ENCODE measurements at places on chromosomes 5 and 9. TPM values are rescaled to one million over a fixed set of nuclear protein-coding genes. Genes with fewer than 3 reads are reported as not detected.

GRCh38 chr9:132048201-132048600, 31.5 kb downstream of the MED27 start:
- DNase-seq = no peak
- no peak overlapping the region for H3K4me3 ChIP-seq
- H3K27me3 ChIP-seq = no peaks in the 10 kb centered on the region
- H3K27ac ChIP-seq = no peak overlapping the region

- H3K4me3 ChIP-seq = no peak overlapping the region
- H3K27ac ChIP-seq = no peak overlapping the region
- H3K27me3 ChIP-seq = no peaks in the 10 kb centered on the region
- DNase-seq = no peak
- peaks cover 10% of the 10 kb centered on the region for H3K4me1 ChIP-seq
- peaks cover 22% of the 10 kb centered on the region for H3K36me3 ChIP-seq
Measured at GRCh38 chr5:14322437-14323187, 179.5 kb downstream of the TRIO start.

GRCh38 chr5:141875795-141876627, 2.2 kb downstream of the PCDH1 start:
- H3K36me3 ChIP-seq = no peaks in the 10 kb centered on the region
- peaks cover 74% of the 10 kb centered on the region for H3K4me1 ChIP-seq
- peaks cover 16% of the 10 kb centered on the region for H3K27me3 ChIP-seq

DNA sequence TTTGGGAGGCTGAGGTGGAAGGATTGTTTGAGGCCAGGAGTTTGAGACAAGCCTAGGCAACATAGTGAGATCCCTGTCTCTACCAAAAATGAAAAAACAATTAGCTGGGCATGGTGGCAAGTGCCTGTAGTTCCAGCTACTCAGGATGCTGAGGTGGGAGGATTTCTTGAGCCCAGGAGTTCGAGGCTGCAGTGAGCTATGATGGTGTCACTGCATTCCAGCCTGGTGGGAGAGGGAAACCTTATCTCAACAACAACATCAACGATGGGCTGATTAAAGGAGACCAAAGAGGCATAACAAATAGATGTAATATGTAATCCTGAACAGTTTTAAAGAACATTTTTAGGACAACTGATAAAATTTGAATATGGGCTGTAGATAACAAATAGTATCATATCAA, 34.2 kb upstream of the PANK3 start:
- no peak overlapping the region for H3K4me3 ChIP-seq
- DNase-seq = no peak
- no peaks in the 10 kb centered on the region for H3K36me3 ChIP-seq
- no peak overlapping the region for H3K27ac ChIP-seq

DNA sequence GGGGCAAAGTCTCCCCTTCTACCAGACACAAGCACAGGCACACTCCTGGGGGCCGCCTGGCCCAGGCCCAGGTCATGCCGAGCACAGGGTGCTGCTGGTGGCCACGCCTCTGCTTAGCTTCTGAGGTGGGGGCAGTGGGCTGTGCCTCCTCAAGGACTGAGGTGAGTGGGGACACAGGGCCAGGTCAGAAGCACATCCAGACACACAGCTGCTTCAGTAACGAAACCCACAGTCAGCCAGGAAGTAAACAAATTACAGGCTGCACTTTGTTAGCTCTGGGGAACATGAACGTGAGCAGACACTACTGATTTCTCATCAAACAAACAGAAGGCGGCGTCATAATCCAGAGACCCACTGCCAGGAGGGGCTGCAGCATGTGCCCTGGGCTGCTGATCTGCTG, 192.4 kb downstream of the HSPA4 start:
- H3K4me1 ChIP-seq = no peaks in the 10 kb centered on the region
- no peaks in the 10 kb centered on the region for H3K27me3 ChIP-seq
- DNase-seq = no peak
- no peak overlapping the region for H3K4me3 ChIP-seq

GRCh38 chr5:177474846-177475562, 1.6 kb upstream of the DBN1 start:
- peaks cover 5% of the 10 kb centered on the region for H3K27me3 ChIP-seq
- H3K27ac ChIP-seq = peak overlapping the region; percentile 84
- DNase-seq = no peak
- no peaks in the 10 kb centered on the region for H3K36me3 ChIP-seq
- H3K4me1 ChIP-seq = no peaks in the 10 kb centered on the region

DNA sequence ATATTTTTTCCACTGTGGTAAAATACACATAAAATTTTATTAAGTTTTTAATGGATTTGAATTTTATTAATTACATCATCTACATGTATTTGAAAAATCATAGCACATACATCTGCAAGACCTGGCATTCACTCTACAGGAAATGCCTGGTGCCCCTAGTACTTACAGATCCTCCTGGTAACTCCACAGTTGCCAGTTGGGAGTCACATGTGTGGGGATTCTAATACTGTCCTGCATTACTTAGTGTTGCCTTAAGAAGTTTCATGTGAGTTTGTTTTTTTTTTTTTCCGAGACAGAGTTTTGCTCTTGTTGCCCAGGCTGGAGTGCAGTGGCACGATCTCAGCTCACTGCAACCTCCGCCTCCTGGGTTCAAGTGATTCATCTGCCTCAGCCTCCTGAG, 18.1 kb downstream of the KDM3B start:
- H3K4me1 ChIP-seq = no peaks in the 10 kb centered on the region
- no peak overlapping the region for H3K27ac ChIP-seq
- no peak overlapping the region for H3K4me3 ChIP-seq
- no peak for DNase-seq

- no peak overlapping the region for H3K4me3 ChIP-seq
- no peak overlapping the region for H3K27ac ChIP-seq
- no peaks in the 10 kb centered on the region for H3K4me1 ChIP-seq
- no peak for DNase-seq
- no peaks in the 10 kb centered on the region for H3K27me3 ChIP-seq
- H3K36me3 ChIP-seq = no peaks in the 10 kb centered on the region
Measured at GRCh38 chr9:3856592-3856991, 330.8 kb upstream of the RFX3 start.

DNA sequence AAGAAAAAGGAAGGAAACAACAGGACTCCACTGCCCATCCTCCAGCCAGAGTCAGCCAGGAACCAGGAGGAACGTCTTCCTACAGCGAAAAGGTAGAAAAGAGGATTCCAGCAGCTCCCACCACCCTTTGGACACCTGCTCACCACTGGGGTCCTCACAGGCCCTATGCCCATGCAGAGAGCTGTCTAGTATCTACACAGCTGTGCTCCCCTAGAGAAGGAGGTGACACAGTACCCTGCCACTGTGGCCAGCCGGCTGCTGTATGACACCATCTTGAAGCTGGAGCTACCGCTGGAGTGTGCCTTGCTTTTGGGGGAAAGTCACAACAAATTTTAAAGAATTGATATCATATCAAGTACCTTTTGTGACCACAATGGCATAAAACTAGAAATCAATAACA, 92.6 kb downstream of the GTF3C4 start:
- no peaks in the 10 kb centered on the region for H3K36me3 ChIP-seq
- no peak overlapping the region for H3K4me3 ChIP-seq
- no peaks in the 10 kb centered on the region for H3K27me3 ChIP-seq
- H3K4me1 ChIP-seq = no peaks in the 10 kb centered on the region

- no peak for DNase-seq
- no peaks in the 10 kb centered on the region for H3K4me1 ChIP-seq
- no peaks in the 10 kb centered on the region for H3K36me3 ChIP-seq
- no peak overlapping the region for H3K27ac ChIP-seq
- H3K27me3 ChIP-seq = no peaks in the 10 kb centered on the region
Measured at GRCh38 chr5:41822036-41822435, 48.2 kb downstream of the OXCT1 start.

Gene IFNA2
- not detected for total RNA-seq

DNA sequence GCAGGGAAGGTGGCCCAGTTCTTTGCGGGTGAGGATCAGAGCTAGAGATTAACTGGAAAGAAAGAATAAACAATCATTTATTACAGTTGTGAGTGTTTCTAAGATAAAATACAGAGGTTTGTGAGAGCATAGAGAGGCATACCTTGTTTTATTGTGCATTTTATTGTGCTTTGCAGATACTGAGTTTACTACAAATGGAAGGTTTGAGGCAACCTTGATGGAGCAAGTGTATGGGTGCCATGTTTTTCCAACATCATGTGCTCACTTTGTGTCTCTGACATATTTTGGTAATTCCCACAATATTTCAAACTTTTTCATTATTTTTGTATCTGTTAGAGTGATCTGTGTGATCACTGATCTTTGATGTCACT, 715 bp upstream of the C5orf34 start:
- H3K36me3 ChIP-seq = no peaks in the 10 kb centered on the region
- H3K4me1 ChIP-seq = peaks cover 15% of the 10 kb centered on the region
- no peak for DNase-seq

DNA sequence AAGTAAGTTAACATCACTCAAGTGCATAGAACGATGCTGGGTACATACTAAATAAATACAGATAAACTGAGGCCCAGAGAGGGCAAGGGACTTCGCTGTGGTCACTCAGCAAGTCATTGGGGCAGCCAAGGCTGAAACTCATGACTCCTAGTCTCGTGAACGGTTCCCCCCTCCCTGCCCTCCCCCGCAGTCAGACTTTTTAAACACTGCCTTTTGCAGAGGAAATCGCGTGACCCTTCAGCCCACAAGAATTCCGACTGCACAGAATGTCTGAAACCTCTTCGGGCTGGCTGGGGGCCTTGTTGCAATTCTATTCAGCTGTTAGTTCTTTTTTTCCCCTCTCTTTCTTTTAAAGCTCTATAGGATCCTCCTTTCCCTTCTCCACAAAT, 28.1 kb downstream of the NEK6 start:
- peak overlapping the region; percentile 66 for H3K27ac ChIP-seq
- DNase-seq = peak; percentile 88
- no peak overlapping the region for H3K4me3 ChIP-seq

DNA sequence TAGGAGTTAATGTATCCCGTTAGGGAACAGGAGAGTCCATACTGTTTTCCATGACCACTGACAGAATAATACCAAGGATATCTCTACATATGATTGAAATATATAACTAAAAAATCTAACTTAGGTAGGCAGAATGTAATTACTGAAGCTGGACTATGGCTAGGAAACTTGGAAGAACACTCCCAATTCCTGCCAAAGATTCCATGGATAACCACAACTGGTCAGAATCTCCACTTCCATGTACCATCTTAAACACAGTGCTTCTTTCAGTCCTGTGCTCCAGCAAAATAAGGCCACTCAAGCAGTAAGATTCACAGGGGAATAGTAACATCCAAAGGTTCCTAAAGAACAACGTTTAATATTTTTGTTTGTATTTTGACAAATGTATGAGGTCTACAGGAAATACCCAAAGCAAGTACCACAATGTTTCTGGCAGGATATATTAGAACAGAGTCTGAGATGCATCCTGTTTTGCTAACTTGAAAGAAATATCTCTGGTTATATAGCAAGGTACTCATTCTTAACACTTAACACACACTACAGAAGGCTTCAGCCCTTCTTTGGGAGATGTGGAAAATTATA, 295.0 kb downstream of the ADAMTS6 start:
- no peaks in the 10 kb centered on the region for H3K4me1 ChIP-seq
- H3K27me3 ChIP-seq = no peaks in the 10 kb centered on the region
- no peak for DNase-seq
- no peaks in the 10 kb centered on the region for H3K36me3 ChIP-seq
- H3K27ac ChIP-seq = no peak overlapping the region

GRCh38 chr5:157162919-157163510, 3.0 kb downstream of the GARIN3 start:
- no peak overlapping the region for H3K27ac ChIP-seq
- H3K27me3 ChIP-seq = no peaks in the 10 kb centered on the region
- no peak overlapping the region for H3K4me3 ChIP-seq
- peak; percentile 48 for DNase-seq

DNA sequence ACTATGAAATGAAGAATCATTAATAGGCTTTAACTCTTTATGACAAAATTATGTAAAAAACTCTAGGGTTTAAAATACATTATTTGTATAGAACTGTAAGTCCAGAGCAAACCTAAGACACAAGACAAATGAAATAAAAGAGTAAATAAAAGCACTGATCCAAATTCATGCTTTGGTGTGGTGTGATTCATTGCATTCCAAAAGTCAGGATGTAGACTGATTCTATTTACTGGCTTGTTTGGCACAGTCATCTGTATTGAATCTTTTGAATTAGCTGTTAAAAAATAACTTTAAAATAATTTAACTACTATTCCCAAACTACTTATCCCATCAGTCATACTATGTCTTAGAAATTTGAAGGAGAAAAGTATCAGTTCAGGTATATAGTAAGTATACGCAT, 31.1 kb downstream of the IL4 start:
- H3K4me1 ChIP-seq = no peaks in the 10 kb centered on the region
- H3K27ac ChIP-seq = no peak overlapping the region
- no peaks in the 10 kb centered on the region for H3K27me3 ChIP-seq
- DNase-seq = no peak

Gene MLANA
- total RNA-seq = not detected

DNA sequence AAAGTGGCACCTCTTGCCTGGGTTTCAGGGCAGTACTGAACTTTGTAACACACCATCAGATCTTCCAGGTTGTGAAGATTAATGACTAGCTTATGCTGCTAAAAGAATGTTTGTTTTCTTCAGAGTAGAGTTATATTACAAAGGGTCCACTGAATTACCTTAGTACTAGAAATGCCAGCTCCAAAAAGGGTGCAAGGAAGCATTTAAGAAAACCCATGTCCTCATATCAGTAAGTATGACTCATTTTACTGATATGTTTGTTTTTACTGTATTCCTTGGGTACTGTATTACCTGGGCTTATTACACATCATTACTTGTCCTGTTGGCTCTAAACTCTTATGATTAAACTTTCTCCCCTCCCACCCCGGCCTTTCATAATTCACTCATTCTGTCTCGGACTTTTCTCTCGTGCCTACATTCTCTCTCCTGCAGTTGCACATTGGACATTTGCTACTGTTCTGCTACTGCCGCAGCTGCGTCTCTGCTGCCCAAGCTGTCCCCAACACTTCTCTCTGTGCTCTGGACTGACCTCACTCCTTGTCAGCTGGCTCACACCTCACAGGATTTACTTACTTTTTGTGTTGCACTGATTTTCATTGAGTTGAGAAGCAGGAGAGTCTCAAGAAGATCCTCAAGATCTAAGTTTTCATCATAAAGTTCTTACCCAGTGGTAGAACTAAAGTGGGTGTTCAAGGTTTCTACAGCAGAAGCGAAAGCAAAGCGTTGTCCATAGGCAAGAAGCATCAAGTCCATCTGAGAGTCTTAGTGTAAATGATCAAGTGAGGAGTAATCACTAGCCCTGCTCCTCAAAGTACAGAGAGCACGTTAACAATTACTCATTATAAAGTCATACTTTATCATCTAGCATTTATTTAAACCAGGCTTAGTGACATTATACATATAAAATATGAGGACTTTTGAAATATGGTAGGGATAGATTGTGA, 53.2 kb upstream of the C9orf72 start:
- no peak overlapping the region for H3K4me3 ChIP-seq
- H3K4me1 ChIP-seq = no peaks in the 10 kb centered on the region
- no peak overlapping the region for H3K27ac ChIP-seq
- H3K27me3 ChIP-seq = no peaks in the 10 kb centered on the region
- no peak for DNase-seq
- no peaks in the 10 kb centered on the region for H3K36me3 ChIP-seq
